Left kidney (tissue), 8 donors: ENCODE measurements at places on chromosomes 6 and 20. TPM values are rescaled to one million over a fixed set of nuclear protein-coding genes. Genes with fewer than 3 reads are reported as not detected.

HLA-DMB gene
- 64.6 TPM for polyA plus RNA-seq

BPIFB2 gene
- not detected for polyA plus RNA-seq

MMUT gene
- polyA plus RNA-seq, result 50.9 TPM

SLC22A1 gene
- polyA plus RNA-seq, result 1.5 TPM

MYB gene
- 5.7 TPM for polyA plus RNA-seq

GTSF1L gene
- not detected for polyA plus RNA-seq

HLA-DRA gene
- 58.9 TPM for polyA plus RNA-seq

COL9A1 gene
- polyA plus RNA-seq, result 33.0 TPM

CFAP206 gene
- polyA plus RNA-seq, result 4.8 TPM

MYCT1 gene
- 17.2 TPM for polyA plus RNA-seq

MEA1 gene
- 76.7 TPM for polyA plus RNA-seq

HLA-DPA1 gene
- 20.2 TPM for polyA plus RNA-seq

NOX3 gene
- polyA plus RNA-seq, result 1.6 TPM

SALL4 gene
- polyA plus RNA-seq, result 16.3 TPM

UNC5CL gene
- polyA plus RNA-seq, result 8.4 TPM

RIPOR3 gene
- polyA plus RNA-seq, result 8.0 TPM

SPAG4 gene
- polyA plus RNA-seq, result 4.8 TPM

EIF6 gene
- 126 TPM for polyA plus RNA-seq

DNAAF9 gene
- 35.6 TPM for polyA plus RNA-seq

ENPP3 gene
- polyA plus RNA-seq, result 13.0 TPM

SLA2 gene
- 0.18 TPM for polyA plus RNA-seq

NRM gene
- 38.1 TPM for polyA plus RNA-seq
